ENCODE measurements at places on chromosomes 11 and 22.

GRCh38 chr22:43078522-43078921 is 10.7 kb downstream of the TTLL1 start:
- no peak for DNase-seq

DNA sequence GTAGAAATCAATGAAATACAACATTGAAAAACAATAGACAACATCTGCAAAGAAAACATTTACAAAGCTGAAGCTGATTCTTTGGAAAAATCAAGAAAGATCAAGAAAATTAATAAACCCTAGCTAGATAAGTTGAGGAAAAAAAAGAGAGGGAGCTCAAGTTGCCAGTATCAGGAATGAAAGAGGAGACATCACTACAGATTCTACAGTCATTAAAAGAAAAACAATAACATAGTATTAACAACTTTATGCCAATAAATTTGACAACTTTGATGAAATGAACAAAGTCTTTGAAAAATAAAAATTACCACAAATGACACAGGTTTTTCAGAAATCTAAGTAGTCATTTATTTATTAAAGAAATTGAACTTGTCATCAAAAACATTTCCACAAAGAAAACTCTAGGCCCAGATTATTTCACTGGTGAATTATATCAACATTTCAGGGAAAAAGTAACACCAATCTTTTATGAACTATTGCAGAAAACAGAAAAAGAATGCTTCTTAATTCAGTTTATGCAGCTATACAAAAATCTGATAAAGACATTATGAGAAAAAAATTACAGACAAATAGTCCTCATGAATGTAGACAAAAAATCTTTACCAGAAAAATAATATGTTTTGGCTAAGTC is 39.2 kb downstream of the POU2AF1 start:
- no peak for DNase-seq

GRCh38 chr11:16377746-16378145 is 21.4 kb upstream of the SOX6 start:
- no peak for DNase-seq

GRCh38 chr11:116379185-116379828 is 393.5 kb downstream of the BUD13 start:
- no peak for DNase-seq

- DNase-seq: peak; percentile 80
Measured at GRCh38 chr11:26297189-26297975, 34.5 kb upstream of the ANO3 start.

- no peak for DNase-seq
Measured at GRCh38 chr22:20383538-20383937, 10.4 kb upstream of the ZNF74 start.

GRCh38 chr22:21990445-21991303 is 8.1 kb upstream of the TOP3B start:
- no peak for DNase-seq

DNA sequence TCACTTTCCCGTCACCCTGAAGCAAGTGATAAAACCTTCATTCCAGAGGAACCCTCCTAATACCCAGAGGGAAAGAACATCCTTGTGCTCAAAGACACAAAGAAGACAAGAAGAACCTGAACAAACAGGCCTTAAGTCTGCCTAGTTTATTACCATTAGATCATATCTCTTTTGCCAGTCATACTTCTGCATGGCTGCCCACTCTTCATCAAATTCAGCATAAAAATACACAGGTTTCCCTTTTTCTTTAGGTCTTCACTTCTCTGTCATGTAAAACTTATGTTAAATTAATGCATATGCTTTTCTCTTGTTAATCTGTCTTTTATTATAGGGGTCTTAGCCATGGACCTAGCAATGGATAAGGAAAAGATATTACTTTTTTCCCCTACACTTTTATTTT is 459.7 kb downstream of the DLG2 start:
- DNase-seq: no peak

GRCh38 chr11:83162377-83162776 is 5.4 kb downstream of the PCF11 start:
- no peak for DNase-seq

DNA sequence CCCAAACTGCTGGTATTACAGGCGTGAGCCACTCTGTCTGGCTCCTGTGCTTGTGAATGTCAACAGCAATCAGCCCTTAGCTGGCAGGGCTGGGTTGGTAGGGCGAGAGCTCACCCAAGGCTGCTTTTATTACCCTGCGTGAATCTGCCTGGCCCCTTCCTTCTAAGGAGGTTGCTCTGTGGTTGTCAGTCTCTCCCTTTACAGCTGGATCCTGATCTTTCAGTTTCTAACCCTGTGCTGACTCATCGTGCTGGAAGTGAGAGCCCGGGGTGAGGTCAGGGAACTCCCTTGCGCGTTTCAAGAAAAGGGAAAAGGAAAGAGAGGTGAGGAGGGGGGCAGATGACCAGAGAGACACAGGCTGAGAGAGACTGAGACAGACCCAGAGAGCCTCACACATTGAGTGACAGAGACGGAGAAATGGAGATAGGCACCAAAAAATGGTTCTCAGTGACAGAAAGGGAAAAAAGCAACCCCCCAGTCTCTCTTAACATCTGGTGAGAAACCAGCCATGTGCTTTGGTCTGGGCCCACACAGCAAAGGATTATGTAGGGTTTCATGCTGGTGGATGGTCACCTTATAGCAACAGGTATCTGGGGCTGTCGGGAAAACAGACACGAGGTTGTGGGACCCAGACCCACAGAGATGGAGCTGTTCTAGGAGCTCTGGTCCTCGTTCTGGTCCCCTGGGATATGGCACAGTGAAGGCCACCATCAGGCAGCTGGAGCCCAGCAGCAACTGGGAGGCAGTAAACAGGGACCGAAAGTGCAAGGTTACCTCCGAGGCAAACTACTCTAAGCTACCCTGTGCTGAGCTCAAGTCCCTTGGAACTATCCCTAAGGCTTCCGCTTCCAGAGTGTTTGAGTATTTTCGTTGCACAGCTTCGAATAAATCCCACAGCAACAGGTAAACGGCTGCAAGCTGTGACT is 2.5 kb downstream of the TCN2 start:
- DNase-seq: peak; percentile 91

DNA sequence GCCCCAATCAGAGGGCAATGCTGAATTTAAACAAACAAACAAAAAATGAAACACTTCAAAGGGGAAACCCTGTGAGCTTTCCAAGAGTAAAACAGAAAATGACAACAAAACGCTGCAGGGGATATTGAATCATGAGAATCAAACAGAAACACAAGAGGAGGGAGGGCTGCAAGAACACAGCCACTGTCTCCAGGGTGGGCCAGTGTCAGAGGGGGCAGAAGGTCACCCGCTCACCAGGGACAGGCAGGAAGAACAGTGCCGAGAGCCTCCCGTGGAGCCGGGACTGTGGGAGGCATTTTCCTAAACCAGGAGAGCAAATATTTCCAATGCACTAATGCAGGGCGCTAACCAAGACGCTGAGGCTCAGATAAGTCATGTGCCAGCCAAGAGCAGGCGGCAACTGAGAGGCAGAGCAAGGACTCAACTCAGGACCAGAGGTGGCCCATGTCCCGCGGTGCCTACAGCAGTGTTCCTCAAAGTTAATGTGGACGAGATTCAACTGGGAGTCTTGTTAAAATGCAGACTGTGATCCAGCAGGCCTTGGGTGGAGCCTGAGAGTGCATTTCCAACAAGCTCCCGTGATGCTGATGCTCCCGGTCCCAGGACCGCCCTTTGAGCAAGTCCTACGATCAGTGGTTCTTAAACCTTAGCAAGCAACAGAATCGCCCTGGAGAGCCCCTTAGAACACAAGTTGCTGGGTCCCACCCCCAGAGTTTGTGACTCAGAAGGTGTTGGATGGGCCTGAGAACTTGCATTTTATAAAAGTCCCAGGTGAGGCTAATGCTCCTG is 197.2 kb downstream of the TENM4 start:
- DNase-seq: no peak

- DNase-seq: peak; percentile 40
Measured at GRCh38 chr11:72239313-72239848, 4.6 kb downstream of the PHOX2A start.

- DNase-seq: no peak
Measured at GRCh38 chr11:33926671-33927552, 35.0 kb upstream of the LMO2 start.

DNA sequence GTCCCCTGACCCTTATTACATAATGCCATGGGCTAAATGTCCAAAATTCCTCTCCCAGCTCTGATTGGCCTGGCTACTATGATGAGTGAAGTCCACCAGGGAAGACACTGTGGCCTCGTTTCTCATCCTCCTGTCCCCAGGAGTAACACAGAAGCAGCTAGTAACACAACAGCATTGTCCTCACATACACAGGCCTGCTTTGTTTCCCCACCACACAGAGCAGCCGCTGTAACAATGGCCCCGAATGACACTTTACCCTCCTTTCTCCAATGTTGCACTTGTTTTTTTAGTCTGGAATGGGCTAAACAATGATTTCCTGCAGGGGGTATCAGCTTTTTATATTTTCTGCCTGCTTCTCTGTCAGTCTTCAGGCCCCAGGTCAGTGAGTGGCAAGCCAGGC is at the start of gene PRR5L:
Gene PRR5L, plus strand, starts transcription at position 363 of the 400 bp plus-strand sequence. CDS start 104,834 bp downstream, outside the sequence.
- DNase-seq: no peak

DNA sequence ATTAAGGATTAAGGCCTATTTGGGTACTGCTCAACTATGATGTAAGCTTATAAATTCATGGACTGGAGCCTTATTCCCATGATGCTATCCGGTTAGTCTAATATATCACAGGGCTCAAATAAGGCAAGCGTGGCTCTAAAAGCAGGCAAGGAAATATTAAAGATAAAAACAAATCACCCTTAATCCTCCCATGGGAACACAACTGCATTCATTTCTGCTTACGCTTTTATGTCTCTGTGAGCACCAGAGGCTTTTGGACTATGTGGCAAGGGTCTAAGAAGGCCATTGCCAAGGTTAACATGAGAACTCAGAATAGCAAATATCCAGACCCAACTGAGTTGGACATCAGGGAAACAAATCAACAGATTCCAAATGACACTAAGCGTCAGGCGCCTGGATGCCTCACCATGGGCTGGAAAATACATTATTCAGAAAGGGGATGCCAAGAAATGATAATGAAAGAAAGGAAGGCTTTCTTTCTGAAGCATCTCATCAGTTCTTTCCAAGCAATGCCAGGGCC is 138.1 kb downstream of the SLC1A2 start:
- no peak for DNase-seq

DNA sequence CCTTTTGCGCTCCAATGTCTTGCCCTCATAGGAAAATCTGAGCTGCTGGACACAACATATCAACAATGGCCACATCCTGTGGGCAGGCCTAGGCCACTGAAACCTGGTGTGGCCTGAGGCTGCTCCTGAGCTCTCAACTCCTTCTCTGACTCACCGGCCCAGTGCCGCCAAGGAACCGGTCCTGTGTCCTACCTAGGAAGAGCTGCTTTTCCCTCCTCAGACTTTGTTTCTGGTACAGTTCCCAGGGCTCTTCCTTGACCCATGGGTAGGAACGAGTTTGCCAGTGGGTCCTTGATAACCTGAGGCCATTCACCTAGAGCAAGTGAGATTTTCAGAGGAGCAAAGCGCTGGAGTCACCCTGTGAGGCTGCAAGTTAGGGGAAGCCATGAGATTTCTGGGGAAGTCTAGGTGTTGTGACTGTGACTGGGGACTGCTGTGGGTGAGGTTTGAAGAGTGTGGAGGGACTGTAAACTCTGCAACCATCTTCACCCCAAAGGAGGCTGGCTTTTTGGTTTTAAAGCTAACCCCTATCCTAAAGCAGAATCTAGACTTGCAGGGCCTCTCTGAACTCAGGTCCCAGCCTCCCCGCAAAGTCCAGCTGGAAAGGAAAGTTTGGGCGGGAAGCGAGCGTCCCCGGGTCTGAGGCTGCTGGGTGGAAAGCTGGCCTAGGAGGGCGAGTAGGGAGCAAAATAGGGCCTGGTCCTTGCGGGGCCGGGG is 12.0 kb upstream of the PAX6 start:
- DNase-seq: no peak

GRCh38 chr22:44723801-44724200 is 21.8 kb downstream of the PRR5 start:
- peak; percentile 47 for DNase-seq

GRCh38 chr11:12864316-12865156 is 144.6 kb upstream of the RASSF10 start:
- DNase-seq: peak; percentile 53

GRCh38 chr11:6588018-6588417 is 15.4 kb downstream of the RRP8 start:
- no peak for DNase-seq

DNA sequence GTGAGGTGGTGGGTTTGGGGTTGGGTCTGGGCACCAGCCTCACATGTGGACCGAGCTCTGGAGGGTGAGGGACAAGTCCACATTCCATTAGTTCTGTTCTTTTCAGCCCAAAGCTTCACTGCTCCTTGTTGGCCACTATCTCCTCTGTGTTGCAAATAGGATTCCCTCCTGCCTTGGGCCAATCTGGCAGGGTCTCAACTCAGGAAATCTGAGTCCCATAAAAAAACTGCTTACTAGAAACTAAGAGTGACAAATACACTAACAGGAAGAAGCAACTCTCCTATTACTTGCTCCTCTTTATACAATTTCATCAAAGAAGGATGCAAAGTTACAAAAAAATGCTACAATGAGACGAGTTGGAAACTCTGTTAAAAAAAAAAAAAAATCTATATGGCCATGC is 66.2 kb upstream of the CSNK1E start:
- peak; percentile 5 for DNase-seq

DNA sequence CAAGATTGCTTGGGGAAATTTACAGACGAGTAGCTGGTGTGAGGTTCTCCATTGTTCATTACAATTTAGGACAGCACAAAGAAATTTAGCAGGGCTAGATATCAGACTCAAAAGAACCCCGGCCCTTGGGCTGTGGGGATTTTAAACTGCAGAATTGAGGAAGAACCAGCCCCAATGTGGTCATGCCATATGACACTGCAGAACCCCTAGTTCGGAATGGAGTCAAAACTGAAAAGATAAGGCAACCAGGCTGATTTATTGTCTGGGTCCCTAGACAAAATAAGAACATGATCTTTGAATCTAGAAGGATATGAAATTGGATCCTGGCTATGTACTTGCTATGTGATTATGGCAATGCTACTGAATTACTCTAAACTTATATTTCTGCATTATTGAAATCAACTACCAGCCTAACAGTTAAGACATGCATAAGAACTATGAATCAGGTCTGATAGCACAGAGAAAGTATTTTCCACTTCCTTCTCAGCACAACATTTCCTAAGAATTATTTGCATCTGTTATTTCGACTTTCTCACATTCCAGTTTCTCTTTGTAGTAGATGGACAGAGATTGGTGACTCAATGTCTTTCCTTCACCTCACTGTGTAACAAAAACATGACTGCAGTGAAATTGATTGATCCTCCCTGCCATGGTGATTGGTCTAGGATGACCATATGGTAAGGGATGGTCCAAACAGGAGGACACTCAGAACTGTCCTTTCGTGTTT is 13.2 kb downstream of the MMP3 start:
- peak; percentile 61 for DNase-seq

- DNase-seq: no peak
Measured at GRCh38 chr11:9550191-9550628, 23.3 kb upstream of the WEE1 start.

DNA sequence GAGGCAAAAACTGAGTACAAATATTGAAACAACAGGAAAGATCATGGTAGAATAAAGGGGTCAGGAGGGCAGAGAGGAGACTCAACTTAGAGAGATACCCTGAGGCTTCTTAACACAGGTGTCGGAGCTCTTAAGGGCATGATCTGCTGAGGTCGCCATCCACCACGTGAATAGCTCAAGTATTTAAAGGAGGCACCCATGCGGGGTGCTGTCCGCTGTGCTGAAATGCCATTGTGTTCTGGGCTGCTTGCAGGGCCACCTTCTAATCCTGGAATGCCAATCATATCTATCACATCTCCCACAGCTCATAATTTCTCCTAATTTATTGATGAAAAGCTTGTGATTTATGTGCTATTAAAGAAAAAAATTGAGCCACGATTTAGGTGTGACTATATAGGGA is 90.2 kb downstream of the SEZ6L start:
- DNase-seq: peak; percentile 35

GRCh38 chr11:71267807-71268421 is 15.5 kb upstream of the SHANK2 start:
- no peak for DNase-seq
